ENCODE measurements at places on chromosomes 7 and 10. TPM values are rescaled to one million over a fixed set of nuclear protein-coding genes. Genes with fewer than 3 reads are reported as not detected.

DNA sequence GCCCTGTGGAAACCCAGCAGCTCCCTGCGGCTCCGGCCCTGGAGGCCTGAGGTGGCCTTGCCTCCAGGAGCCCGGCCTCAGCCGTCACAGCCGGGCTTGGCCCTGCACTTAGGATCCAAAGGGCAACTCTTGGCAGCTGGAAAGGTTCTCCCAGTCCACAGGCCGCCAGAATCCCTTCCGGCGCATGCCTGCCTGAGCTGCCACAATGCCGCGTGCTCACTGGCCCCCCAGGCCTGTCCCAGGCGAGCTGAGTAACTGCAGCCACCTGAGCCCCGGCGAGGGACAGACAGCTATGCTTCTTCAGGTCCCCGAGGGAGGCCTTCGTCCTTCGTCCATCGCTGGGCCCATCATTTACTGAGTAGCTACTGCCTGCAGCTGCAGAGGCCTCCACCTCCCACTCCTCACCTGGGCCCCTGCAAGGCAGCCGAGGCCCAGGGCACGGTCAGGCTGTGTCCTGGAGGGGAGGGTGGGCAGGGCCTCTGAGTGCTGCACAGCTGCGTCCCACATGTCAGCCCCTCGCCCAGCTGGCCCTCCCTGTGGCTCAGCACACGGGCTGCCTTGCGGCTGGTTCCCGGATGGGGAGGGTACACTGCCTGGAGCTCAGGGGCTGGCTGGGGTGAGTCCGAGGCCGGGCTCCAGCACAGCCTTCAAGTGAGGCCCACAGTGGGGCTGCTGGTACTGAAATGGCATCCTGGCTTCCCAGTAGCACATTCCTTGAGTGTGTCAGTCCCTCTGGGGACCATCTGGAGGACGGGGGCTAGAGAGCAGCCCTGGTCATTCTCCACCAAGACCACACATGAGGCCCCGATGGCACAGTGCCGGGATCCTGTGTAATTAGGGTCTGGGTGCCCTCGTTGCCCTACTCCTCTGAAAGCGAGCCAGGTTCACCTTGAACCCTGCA lies 172.5 kb downstream of the ELFN1 start:
- DNase-seq, result no peak

GRCh38 chr7:115654384-115655214 lies 376.0 kb downstream of the TFEC start:
- DNase-seq, result no peak

DNA sequence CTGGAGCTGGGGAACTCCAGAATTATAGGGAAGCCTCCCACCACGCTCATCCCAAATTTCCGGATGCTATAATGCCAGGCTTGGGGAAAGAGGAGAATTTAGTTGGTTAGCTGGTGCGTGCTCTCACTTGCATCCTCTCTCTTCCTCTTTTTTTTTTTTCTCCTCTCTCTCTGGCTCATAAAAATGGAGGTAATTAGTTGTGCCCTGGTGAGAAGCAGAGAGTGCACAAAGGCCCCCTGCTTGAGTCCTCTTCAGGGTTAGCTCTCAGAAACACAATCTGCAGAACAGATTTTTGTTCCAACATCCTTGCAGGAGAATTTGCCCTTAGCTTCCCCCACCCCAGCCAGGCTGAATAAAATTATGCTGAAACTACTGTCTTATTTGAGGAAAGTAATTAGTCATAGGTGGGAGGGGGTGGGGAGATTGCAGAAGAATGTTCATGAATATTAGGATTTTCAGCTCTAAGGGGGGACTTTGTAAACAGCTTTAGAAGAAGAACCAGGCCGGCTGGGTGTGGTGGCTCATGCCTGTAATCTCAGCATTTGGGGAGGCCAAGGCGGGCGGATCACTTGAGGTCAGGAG lies 7.6 kb downstream of the SERPINE1 start:
- DNase-seq, result no peak

DNA sequence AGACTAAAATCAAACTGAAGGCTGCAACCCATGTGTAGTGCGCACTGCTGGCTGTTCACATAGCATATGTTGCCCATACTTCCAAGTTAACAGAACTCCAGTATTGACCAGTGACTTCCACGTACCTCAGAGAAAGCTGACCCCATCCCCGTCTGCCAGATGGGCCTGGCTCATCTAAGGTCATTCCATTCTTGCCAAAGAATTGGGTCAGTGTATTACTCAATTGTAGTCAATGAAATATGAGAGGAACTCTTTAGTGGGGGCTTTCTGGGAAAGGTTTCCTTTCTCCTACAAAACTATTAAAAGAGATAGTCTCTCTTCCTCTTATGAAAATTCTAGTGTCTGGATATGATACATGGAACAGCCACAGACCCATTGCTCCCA lies 238.6 kb downstream of the COBL start:
- DNase-seq, result no peak

DNA sequence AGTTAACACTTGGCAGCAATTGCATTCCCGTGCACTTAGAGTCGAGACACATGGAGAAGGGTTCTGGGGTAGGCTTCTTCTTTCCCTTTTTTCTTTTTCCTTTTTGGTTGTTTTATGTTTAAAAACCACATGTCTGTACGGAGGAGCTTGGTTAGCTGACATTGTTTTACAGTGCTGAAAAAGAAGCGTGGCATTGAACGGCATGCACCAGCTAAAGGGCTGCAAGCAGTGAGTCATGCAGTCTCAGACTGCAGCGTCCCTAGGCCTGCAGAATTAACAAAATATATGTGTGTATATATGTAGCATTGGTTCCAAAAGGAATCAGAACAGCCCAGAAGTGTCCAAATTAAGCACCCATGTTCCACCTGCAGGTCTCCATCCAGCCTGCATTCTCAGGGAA lies 211.0 kb downstream of the TCF7L2 start:
- no peak for DNase-seq

GRCh38 chr10:28890121-28890950 lies 213.0 kb downstream of the BAMBI start:
- no peak for DNase-seq

Gene POU6F2
- total RNA-seq, result not detected

Gene KCP
- total RNA-seq, result not detected

Gene NFKB2
- 88.4 TPM for total RNA-seq

Gene VGF
- not detected for total RNA-seq

GRCh38 chr10:33963729-33964128 lies 629.3 kb upstream of the NRP1 start:
- no peak for DNase-seq

GRCh38 chr7:159141660-159142059 lies 3.0 kb downstream of the VIPR2 start:
- DNase-seq, result no peak

DNA sequence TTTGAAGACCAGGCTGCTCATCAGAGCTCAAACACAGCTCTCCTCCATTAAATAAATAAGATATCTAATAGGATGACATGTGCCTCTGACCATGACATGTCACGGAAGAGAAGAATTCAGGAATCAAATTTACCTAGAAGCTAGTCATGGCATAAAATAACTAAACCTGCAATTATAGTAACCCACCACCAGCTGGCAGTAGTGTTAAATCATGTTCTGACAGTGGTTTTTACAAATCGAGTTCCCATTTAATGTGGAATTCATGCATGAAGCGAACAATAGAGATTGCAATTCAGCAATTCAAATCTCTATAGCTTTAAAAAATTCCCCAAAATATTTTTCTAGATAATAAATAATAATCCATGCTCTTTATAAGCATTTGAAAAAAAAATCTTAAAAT lies 74.6 kb upstream of the IKZF1 start:
- DNase-seq, result no peak

Gene DOCK4
- total RNA-seq, result 150 TPM

Gene SRRM3
- 0.23 TPM for total RNA-seq

DNA sequence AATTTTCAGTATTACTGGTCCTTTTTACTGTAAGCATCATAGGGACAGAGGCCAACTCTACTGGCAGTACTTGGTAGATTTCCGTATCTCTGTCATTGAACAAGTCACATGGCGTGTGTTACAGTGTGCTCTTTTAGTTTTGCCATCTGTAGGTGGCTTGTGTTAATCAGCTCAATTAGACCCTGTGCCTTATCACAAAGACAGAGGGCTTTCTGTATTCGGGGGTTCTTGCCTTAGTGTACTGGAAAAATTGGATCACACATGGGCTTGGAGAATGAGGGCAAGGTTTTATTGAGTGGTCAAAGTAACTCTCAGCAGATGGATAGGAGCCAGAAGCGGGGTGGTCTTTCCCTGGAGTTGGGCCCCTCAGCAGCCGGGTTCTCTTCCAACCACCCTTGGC lies 21.3 kb upstream of the LRGUK start:
- DNase-seq, result no peak

DNA sequence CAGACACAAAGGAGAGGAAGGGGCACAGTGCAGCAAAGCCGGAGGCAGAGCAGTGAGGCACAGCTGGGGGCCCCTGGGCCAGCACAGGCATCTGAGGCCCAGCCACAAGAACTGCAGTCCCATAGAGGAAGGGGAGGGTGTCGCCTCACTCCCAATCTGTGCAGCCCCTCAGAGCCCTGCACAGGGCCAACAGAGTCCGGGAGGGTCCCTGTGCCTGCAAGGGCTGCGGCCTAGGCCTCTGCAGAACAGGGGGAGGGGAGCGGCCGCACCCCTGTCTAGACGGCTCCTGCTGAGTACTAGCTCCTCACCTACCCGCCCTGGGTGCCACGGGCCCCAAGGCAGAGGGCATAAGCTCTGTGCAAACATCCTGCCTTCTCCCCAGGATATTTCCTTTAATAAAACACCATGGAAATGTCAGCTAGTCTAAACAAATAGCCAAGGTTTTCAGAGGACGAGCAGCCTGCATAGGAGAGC lies 32.4 kb upstream of the RET start:
- DNase-seq, result no peak

- no peak for DNase-seq
Observed at GRCh38 chr10:89163265-89163995, 43.7 kb downstream of the CH25H start.

DNA sequence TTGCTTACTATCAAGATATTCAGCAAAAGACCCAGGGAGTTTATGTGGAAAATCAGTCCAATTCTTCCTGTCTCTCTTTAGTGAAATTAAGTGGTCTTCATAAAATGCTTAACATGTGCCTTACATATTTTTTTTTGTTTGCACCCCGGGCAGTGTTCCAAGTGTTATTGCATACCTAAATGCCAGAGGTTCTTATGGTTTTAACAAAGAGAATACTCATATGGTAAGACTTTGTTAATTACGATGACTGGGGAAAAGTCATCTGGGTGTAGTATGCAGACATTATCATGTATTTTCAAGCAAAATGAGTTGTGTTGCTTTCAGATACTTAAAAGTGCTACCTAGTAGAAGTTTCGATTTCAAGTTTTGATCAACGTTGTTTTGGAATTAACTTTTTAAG lies 82.6 kb downstream of the PRKG1 start:
- no peak for DNase-seq

- DNase-seq, result no peak
Observed at GRCh38 chr10:59753267-59753666, at the start of gene MRLN. Gene MRLN (minus strand): TSS chr10:59753455.

- no peak for DNase-seq
Observed at GRCh38 chr10:1199897-1200721, 143.9 kb downstream of the WDR37 start.

Gene PCLO
- total RNA-seq, result 1.4 TPM

GRCh38 chr10:52879091-52879807 lies 106.7 kb upstream of the MBL2 start:
- DNase-seq, result no peak

- DNase-seq, result no peak
Observed at GRCh38 chr10:80685355-80685754, 147.7 kb downstream of the SH2D4B start.

GRCh38 chr7:140924821-140925421 lies at the start of gene BRAF:
Gene BRAF (minus strand): TSS chr7:140924929. CDS start chr7:140924703, 226 bp downstream.
- DNase-seq, result peak; percentile 31

- no peak for DNase-seq
Observed at GRCh38 chr10:27258838-27259812, 18.5 kb upstream of the ACBD5 start.

Gene PTF1A
- total RNA-seq, result not detected

- no peak for DNase-seq
Observed at GRCh38 chr10:75599875-75600648, 168.6 kb downstream of the LRMDA start.

DNA sequence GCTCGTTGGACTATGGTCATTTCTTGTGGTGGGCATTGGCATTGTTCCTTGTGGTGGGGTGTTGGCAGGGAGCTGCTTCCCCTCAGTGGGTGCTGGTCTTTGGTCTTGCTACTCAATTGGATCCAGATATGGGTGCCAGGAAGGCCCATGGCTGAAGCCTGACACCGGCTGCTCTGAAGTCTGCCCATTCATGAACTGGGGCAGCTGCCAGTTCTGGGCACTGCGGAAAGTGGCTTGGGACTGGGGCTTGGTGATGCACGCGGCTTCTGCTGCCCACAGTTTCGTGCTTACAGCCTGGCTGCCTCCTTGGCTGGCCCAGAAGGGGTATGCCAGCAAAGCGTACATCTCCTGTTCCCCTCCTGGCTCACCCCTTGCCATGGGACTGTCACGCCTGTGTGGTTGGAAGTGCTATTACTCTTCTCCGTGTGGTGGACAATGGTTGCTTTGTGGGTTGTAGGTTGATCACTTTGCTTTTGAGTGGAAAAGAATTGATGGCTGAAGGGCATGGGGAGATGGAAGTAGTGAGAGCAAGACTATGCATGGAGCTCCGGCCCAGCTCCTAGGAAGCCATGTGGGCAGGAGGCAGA lies 54.7 kb downstream of the ADAMTS14 start:
- DNase-seq, result no peak

GRCh38 chr10:45602082-45602730 lies 70.4 kb downstream of the ZFAND4 start:
- DNase-seq, result no peak

DNA sequence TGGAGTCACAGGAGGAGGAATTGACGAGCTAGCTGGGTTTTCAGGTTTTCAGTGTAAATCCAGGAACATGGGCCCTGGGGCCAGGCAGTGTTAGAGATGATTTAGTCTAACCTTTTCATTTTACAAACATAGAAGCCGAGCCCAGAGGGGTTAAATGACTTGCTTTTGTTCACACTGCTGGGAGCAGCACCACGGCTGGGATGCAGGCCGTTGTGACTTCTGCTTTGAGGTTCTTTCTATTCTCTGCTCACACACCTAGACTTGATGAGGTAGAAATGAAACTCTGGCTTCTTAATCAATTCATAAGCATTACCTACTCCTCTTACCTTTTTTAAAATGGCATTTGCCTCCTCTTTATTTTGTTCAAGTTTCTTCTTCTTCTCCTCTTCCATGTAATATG lies 36.4 kb downstream of the CREB5 start:
- no peak for DNase-seq

- no peak for DNase-seq
Observed at GRCh38 chr10:32954080-32954479, 4.0 kb downstream of the ITGB1 start.
